ENCODE measurements at places on chromosomes 7 and 10.

DNA sequence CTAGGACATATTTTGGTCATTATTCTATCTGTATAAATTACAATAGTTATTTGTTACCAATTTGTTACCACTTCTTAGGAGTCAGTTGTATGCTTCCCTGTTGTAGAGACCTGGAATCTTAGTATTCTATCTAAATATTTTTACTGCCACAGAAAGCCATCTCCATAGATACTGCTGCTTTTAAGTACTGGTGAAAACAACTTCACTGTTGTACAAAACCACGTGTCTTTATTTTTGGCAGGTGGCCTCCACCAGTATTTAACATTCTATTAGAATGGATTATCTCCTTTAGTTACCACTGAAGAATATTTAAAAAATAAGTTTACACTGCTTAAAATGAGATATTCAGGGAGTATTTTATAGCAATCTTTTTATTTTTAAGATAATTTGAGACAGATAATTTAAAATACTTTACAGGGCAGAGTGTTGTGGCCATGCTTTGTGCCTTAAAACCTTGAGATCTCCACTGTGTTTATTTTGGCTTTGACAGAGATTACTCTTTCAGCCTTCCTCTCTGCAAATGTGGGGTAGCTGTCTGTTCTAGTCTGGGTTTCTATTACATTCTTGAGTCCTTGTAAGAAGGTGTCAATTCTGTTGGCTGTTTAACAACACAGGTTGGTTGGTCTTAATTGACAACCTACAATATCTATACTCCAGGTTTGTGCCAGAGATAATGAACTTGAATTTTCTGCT lies 185.6 kb downstream of the LRRC4 start:
- no peak for DNase-seq

GRCh38 chr7:100211342-100211780 lies 8.4 kb upstream of the PVRIG start:
- no peak for DNase-seq

- DNase-seq: no peak
These were observed 175.4 kb downstream of the SORCS3 start for GRCh38 chr10:104816501-104816900.

GRCh38 chr10:3043512-3044368 lies 23.6 kb upstream of the PFKP start:
- peak; percentile 69 for DNase-seq

DNA sequence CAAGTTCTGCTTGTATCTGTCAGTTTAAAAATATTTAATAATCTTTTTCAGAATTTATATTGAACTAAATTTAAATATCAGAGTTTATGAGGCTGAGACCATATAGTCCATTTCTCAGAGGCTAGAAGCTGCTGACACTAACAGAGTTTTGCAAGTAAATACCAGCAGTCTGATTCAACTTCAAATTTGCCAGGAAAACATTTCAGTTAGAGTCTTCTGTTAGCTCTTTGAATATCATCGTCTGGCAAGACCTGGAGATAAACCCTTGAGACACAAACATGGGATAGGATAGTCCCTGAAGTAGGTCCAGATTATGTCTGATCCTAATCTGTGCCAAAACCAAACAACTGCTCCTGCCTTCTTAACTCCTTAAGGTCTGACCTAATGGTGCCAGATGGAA lies 472.8 kb upstream of the STEAP1 start:
- no peak for DNase-seq

All from psoas muscle (tissue), 8 donors.